ENCODE measurements at places on chromosomes 1 and 21.

GRCh38 chr1:180616439-180616838, 15.4 kb upstream of the XPR1 start:
- DNase-seq: no peak

DNA sequence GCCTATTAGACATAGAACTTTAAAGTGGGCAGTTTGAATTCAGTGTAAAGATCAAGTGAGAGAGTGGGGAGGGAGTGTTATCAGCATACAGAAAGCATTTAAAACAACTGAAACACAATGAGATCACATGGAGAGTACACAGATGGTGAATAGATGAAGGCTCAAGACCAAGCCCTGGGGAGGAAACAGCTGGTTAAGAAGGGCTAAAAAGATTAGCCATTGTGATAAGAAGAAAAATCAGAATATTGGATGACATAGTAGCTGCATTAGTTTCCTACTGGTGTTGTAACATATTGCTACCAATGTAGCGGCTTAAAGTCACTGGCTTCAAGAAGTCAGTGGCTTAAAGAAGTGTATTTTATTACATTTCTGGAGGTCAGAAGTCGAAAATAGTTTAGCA, 443.4 kb upstream of the RGS18 start:
- no peak for DNase-seq

GRCh38 chr1:12209495-12209832, 20.4 kb upstream of the VPS13D start:
- DNase-seq: no peak

- no peak for DNase-seq
Observed at GRCh38 chr1:93708734-93709481, 27.3 kb upstream of the BCAR3 start.

DNA sequence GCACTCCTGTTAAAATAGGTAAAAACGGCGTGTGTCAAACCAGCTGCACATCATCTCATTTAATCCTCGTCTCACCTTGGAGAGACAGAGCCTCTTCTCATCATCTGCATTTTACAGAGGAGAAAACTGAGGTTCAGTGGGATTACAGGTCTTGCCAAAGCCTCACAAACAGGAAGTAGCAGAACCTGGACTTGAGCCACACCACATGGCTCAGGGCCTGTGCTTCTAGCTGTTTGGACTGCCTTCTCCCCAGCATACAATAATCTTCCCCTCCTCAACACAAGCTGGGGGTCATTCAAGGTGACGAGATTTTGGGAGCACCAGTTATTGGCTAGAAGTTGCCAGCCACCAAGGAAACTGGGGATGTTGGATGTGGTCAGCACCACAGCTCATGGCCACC, 167.9 kb upstream of the ZC3H12A start:
- no peak for DNase-seq

GRCh38 chr1:177966199-177966598, 3.7 kb downstream of the SEC16B start:
- DNase-seq: no peak

- no peak for DNase-seq
Observed at GRCh38 chr1:43961692-43962091, 8.1 kb upstream of the DPH2 start.
